Esophagus squamous epithelium (tissue), 5 donors: ENCODE measurements at places on chromosomes 16 and 17.

- DNase-seq = no peak
Measured at GRCh38 chr17:72471296-72471695, 350.5 kb downstream of the SOX9 start.

- DNase-seq = no peak
Measured at GRCh38 chr17:61410141-61411010, 10.7 kb downstream of the TBX2 start.

DNA sequence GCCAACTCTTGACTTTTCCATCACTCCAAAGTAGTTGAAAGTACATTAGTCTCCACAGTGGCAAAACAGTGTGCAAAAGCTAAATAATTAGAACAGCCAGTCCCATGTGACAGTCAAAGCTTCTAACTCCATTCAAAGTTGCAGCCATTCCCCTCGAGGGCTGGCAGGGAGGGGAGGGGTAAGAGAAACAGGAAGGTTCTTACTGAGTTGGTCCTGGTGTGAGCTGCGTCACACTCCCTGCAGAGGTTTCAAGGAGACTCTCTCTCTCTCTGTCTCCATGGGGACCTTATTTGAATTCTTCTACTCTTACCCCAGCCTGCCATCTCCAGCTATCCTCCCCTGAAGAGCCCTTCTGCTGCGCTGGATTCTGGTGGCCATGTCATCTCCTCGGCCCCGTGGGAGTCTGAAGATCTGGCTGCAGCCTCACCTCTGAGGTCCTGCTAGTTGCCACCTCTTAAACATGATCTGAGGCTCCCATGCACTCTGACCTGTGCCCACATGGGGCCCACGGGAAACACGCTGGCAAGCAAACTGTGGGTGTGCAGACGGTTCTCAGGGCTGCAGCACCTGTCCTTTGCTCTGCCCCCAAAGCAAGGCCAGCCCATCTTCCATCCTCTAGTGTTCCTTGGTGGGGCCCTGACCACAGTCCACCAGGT, 23.3 kb upstream of the STH start:
- DNase-seq = no peak

DNA sequence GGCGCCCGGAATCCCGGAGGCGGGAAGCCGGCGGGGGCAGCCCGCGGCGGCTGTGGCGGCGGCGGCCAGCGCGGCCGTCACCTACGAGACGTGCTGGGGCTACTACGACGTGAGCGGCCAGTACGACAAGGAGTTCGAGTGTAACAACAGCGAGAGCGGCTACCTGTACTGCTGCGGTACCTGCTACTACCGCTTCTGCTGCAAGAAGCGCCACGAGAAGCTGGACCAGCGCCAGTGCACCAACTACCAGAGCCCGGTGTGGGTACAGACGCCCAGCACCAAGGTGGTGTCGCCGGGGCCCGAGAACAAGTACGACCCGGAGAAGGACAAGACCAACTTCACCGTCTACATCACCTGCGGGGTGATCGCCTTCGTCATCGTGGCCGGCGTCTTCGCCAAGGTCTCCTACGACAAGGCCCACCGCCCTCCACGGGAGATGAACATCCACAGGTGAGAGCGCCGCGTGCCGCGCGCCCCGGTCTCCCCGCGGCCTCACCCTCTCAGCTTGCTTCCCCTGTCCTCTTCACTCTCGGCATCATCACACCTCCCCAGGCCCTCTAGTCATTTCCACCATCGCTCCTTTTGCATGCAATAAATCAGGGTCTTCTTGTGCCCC, 706 bp downstream of the SHISA6 start:
- DNase-seq = no peak

DNA sequence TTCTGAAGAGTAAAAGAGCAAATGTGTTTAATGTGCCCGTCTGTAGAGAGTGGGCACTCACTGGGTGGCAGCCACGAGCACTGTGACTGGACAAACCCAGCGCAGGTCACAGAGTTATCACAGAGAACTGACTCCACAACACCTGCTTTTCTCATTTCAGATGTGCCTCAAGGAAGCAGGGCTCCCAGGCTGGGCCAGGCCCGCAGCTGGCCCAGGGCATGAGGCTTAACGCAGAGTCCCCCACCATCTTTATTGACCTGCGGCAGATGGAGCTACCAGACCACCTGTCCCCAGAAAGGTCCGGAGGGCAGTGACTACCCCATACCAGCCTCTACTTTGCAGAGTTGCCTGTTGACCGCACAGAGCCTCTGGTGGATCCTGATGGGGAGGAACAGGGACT, 11.9 kb downstream of the DNAAF8 start:
- DNase-seq = no peak

DNA sequence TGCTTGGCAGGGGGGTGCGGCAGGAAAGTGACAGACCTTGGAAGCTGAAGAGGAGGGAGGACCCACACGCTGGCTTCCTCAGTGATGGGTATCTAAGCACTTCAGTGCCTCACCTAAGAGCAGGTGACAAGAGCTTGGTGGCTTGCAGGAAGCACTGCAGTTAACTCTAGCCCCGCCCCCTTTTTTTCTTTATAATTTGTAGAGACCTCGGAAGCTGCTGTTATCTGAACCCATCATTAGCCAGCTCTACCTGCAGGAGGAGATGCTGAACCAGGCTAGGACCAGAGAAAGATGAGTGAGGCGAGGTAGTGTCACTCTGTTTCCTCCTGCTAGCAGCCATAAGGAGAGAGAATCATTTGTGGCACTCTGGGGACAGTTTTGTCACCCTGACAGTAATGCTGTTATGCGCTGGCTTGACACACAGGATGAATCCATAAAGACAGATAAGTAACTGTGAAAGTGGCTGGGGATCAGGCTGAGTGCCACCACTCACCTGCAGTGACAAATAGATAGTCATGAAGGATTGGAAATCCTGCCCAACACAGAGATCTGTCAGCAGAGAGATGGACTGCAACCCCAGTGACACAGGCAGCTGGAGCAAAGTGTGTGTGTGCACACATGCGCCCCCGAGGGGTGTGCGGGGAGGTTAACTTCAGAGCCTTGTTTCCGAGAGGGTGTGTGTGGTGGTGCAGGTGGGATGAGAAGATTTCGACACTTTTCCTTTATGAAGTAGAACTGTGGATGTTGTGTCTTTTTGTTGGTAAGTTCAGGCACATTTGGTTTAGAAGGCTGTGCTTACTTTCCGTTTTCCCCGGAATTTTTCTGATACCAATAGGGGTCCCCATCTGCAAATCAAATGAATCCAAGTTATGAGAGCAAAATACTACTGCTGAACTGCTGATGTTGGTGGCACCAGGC, 224.0 kb downstream of the IRX3 start:
- DNase-seq = no peak

- DNase-seq = no peak
Measured at GRCh38 chr17:42841975-42842685, 2.2 kb upstream of the AOC2 start.

- DNase-seq = no peak
Measured at GRCh38 chr17:59373882-59374495, 42.5 kb downstream of the YPEL2 start.

- no peak for DNase-seq
Measured at GRCh38 chr16:84036982-84037425, 5.6 kb downstream of the SLC38A8 start.

DNA sequence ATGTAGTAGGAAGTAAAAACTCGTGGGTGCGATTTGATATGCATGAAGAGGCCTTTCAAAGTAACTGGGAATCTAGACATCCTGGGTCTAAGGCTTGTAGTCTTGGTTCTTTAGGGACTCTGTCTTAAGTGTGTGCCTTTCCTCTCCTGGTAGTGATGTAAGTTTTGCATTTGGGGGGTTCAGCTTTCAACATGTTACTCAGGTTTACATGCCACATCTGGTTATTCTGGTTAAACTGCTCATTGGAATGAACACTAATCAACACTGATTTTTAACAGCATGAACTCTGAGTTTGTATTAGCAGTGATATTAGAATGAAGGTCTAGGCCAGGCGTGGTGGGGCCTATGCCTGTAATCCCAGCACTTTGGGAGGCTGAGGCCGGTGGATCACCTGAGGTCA, 15.1 kb downstream of the PGS1 start:
- DNase-seq = no peak

GRCh38 chr17:50469671-50470305, 1.1 kb upstream of the CHAD start:
- no peak for DNase-seq

- DNase-seq = no peak
Measured at GRCh38 chr17:36749493-36749892, 148.1 kb downstream of the MRM1 start.

DNA sequence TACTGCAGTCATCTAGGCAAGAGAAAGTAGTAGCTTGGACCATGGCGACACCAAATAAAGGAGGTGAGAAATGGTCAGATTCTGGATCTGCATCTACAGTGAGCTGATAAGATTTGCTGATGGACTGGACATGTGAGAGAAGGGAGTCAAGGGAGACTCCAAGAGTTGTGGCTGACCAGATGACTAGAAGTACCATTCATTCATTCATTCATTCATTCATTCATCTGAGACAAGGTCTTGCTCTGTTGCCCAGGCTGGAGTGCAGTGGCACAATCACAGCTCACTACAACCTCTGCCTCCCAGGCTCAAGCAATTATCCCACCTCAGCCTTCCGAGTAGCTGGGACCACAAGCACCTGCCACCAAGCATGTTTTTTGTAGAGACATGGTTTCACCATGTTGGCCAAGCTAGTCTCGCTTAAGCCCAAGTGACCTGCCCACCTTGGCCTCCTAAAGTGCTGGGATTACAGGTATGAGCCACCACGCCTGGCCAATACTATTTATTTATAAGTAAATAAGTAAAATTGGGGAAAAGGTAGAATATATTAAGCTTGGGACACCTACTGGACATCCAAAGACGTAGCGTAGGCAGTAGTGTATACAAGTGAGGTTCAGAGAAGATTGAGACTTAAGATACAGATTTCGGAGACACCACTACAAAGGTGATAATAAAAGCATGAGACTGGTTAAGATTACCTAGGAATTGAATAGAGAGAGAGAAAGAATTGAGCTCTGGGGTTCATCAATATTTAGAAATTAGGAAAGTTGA, 15.7 kb upstream of the RNF43 start:
- no peak for DNase-seq

DNA sequence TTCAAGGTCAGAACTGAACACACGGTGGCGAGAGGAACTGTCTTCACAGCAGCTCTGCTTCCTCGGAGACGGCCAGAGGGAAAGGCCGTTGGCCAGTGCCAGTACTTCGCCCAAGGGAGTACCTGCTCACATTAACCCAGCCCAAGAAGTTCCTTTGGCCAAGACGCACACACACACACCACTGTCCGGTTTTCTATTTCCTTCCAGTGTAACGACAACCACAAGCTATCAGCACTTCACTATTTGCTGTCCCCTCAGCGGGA, 744 bp upstream of the GGNBP2 start:
- DNase-seq = no peak

- DNase-seq = no peak
Measured at GRCh38 chr17:74148446-74148845, 55.0 kb upstream of the RPL38 start.

DNA sequence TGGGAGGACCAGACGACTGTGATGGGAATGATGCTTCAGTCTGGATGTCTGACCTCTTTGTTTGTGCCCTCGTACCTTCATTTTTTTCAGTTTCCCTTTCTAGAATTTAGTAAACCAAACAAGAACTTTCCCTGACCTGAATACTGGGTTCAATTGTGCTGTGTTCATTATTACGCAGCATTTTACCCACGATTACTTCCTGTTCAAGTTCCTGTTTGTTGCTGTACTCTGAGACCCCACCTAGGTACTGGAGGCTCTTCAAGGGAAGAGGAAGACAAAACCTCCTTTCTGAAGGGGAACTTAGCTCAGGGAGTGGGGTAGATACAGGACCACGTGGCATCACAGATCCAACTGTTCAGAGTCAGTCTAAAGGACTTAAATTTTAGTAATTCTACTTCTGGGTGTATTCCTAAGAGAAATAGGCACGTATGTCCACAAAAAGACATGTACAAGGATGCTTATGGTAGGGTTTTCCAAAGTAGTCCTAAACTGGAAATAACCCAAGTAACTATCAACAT, 9.2 kb upstream of the PRKCB start:
- DNase-seq = no peak

- DNase-seq = no peak
Measured at GRCh38 chr17:44128383-44128782, 4.9 kb upstream of the HDAC5 start.

- DNase-seq = no peak
Measured at GRCh38 chr17:63364944-63365343, 81.2 kb downstream of the CYB561 start.

GRCh38 chr16:79097771-79098170, 502.8 kb downstream of the MAF start:
- DNase-seq = no peak

DNA sequence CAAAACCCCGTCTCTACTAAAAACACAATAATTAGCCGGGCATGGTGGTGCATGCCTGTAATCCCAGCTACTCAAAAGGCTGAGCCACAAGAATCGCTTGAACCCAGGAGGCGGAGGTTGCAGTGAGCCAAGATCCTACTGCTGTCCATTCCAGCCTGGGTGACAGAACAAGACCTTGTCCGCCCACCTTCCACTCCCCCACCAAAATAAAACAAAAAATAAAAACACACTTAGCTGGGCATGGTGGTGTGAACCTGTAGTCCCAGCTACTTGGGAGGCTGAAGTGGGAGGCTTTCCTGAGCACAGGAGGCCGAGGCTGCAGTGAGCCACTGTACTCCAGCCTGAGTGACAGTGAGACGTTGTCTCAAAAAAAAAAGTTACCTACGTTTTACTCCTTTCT, 3.2 kb downstream of the PPM1E start:
- no peak for DNase-seq

DNA sequence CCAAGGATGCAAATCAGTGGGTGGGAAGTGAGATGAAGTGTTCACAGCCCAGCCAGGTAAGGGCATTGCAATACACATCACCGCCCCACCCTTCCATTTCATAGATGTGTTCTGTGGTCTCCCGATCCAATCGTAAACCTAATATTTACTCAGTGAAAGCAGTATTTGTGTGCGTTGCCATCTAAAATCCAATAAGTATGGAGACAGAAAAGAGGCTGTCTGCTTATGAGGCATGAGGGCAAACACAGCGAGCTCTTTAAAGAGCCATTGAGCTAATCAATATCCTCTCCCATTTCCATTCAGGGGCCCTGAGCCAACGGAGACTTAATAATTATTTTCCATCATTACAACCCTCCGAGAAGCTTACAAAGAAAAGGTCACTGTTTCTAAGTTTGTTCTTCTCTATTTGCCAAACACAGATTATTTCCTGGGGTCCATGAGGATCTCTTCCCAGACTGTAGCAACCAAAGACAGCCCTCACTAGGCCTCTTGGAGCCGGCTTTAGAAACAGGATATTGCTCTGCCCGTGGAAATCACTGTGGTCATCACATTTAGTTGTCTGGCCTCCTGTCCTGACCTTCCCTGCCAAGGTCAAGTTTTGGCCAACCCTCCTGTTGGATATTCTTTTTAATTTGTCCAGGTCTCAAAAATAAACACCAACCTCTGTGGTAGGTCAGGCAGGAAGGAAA, 120.1 kb downstream of the SLC39A11 start:
- DNase-seq = no peak
